Activated CD8-positive, alpha-beta memory T cell treated with anti-CD3 and anti-CD28 coated beads for 1 hour (primary cell): ENCODE measurements at places on chromosomes 6 and 20.

- no peak for DNase-seq
These were observed 262.8 kb upstream of the MAP3K7 start for GRCh38 chr6:90849686-90850085.

DNA sequence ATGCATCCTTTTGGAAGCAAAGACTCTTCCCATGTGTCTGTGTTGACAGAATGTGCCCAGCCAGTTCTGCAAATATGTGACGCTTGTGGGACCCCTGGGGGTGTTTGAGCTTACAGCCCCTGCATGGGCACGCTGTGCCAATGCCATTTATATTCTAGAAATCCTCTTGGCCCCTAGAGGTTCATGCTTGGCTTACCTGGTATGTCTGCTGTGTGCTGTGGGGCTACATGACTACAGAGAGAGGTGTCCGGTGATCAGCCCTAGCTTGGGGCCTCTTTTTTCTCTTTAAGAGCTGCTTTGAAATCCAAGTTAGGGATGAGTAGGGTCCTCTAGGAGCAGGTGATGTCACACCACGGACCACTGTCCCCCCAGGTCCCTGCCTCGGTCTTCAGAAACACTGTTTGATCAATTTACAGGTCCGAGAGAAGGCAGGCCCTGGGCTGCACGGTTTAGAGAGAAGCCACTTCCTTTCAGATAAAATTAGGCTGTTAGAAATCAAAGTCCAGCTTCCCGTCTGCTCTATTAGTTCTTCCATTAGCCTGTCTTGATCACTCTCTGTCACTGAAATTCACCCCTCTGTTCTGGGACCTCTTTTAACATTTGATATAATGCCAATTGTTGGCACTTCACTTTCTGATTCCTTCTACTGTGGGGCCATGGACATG is 26.5 kb downstream of the BCAS4 start:
- DNase-seq: no peak

DNA sequence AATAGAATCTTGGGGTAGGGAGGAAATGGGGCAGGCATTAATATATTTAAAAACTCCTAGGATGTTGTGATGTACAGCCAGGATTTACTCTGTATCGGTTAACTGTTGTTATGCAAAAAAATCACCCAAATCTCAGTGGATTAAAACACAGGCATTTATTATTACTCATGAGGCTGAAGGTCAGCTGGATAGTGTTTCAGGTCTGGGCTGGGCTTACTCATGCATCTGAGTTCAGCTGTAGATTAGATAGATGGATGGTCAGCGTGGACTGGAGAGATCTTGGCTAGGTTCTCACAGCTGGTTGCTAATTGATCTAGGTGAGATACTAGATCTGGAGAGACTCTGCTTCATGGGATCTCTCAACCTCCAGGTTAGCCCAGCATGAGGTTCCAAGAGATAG is 131.4 kb downstream of the BTBD3 start:
- DNase-seq: no peak

DNA sequence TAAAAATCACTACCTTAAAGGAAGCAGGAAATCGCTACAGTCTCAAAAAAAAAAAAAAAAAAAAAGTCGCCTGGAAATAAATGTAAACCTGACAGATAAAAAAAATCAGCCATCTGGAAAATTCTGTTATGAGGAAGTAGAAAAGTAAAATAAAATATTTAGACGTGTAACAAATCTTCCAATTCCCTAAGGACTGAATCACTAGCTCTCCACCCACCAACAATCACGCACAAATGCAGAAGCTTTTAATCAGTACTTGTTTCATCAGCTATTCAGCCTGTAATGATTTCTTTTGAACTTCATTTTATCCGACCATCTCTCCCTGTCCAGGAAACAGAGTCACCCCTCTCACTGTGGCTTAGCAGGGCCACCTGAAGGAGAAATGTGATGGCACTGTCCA is 59.0 kb downstream of the SLC23A2 start:
- DNase-seq: no peak

DNA sequence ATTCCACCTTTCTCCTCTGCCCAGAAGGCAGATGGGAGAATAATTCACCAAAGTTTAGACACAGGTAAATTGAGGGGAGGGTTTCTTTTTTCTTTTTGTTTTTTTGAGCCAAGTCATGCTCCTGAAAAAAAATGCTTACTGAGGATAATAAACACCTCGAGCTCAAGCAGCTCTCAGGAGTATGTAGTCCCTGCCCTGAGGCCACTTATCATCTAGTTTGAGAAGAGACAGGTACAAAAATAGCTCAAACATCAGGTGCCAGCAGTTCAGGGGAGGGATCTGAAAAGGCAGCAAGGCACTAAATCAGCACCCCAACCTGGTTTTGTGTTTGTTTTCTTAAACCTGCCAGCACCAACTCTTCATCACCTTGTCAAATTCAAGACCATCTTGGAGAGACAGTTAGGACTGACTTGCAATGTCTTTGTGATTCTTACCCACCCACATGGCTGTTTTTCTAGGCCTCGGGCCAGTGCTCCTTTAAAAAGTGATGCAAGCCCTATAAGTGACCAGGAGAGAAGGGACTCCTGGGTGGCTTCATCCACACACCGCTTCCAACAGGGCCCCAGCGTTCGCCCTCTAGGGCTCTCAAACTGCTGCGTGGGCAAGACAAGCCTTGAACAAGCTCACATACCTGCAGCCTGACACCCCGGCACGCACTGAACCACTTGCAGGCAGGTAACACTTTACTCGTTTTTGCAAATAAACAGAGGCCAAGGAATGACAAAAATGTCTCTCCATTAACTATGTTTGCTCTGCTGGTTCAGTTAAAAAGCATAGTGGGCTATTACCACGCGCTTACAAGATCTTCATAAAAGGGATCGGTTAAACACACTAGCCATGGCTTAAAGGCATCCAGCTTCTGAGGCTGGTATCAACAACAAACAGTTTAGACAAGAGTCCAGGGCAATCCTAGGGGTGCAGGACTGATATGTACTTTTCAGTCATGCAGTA is 13.9 kb downstream of the JAG1 start:
- no peak for DNase-seq

DNA sequence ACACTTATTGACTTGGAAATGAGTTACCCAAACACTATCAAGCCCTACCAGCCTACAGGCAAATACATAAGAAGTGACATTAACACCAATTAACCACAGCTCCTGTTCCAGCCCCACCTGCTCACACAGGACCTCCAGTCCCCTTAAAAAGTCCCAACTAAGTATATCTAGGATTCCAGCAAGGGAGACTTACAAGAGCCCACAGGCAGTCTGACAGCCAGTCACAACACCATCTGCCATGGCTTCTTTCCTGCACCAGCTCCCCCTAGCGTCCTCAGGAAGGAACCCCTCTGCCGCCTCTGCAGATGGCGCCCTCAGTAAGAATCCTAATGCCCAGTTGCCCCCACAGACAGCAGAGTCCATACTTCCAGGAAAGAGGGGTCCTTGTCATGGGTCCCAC is 122.1 kb downstream of the HIVEP2 start:
- DNase-seq: no peak

- DNase-seq: no peak
These were observed 41.9 kb upstream of the PRSS16 start for GRCh38 chr6:27205375-27206278.

- DNase-seq: no peak
These were observed 4.1 kb downstream of the MAP1LC3A start for GRCh38 chr20:34562641-34563040.

GRCh38 chr20:12762725-12763124 is 246.0 kb upstream of the SPTLC3 start:
- no peak for DNase-seq

- no peak for DNase-seq
These were observed 19.4 kb upstream of the TUBB2A start for GRCh38 chr6:3176562-3177355.

DNA sequence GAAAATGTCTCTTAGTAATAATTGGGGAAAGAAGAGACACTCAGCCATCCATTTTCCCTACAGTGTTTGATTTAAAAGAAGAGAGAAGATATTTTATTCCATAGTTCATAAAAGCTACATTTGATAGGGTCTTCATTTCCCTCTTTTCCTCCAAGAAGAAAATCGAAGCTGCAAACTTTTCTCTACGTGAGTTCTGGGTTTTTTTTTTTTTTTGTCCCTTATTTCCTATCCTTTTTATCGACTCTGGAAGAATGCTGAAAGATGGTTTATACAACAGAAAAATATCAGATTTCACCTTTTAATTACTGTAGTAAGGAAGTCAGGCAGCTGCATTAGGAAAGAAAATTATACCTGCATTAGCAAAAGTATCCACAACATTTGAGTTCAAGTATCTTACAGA is at the start of gene OR2J1:
Gene OR2J1 (plus strand): TSS at position 301 of the 400 bp plus-strand sequence. CDS start 1,453 bp downstream, outside the sequence.
- no peak for DNase-seq

GRCh38 chr6:154285826-154286225 is 70.8 kb downstream of the IPCEF1 start:
- DNase-seq: no peak

DNA sequence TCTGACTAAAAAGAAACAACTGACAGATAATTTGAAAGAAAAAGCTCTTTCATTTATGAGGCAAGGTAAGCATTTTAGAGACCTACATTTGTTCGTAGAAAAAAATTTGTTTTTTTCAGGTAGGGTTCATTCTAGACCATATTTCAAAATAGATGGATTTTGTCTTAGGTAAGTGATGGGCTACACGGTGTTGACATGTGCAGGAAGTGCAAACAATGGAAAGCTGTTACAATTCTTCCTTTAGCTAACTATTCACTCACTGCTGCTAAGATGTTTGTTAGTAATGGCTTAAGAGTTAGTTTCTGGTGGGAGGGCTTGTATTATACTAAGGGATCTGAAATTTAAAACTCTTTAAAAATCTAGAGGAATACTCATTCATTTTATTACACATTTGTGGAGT is 96.7 kb downstream of the CD109 start:
- DNase-seq: no peak

- DNase-seq: no peak
These were observed 641 bp downstream of the TEAD3 start for GRCh38 chr6:35496036-35496840.

DNA sequence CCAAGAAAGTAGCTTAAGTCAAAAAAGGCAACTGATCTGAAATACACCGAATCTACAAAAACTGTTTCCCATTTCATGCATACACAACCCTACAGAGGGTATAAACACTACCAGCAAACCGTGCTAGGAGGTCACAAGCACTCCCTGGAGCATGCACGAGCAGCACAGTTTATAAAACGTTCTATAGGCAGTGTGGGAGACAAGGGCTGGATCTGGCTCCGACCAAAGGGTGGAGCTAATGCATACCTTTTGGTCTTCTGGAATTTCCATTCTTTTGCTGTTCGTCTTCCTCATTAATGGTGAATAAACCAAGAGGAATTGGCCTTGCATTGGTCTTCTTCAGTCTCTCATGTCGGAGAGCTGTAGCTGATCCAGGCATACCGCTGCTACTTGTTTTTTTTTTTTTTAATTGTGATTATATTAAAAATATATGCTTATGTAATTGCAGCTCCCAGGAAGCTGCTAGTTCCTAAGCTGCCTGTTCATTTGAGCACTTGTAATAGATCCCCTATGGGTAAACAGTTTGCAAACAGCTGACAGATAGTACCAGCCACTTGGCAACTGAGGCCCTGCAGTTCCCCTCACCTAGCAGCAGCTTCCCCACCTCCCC is 24.5 kb downstream of the MAP7 start:
- DNase-seq: no peak

- no peak for DNase-seq
These were observed 535 bp upstream of the CCDC170 start for GRCh38 chr6:151493161-151493803.

GRCh38 chr6:4574007-4574406 is 202.2 kb upstream of the CDYL start:
- DNase-seq: no peak

- DNase-seq: no peak
These were observed 291.1 kb downstream of the ADGRG6 start for GRCh38 chr6:142592876-142593275.

GRCh38 chr6:166903500-166903899 is 52.9 kb downstream of the RNASET2 start:
- DNase-seq: no peak

GRCh38 chr20:47073766-47074475 is 179.3 kb downstream of the EYA2 start:
- DNase-seq: no peak

GRCh38 chr20:19045371-19045770 is 167.1 kb upstream of the SLC24A3 start:
- no peak for DNase-seq

DNA sequence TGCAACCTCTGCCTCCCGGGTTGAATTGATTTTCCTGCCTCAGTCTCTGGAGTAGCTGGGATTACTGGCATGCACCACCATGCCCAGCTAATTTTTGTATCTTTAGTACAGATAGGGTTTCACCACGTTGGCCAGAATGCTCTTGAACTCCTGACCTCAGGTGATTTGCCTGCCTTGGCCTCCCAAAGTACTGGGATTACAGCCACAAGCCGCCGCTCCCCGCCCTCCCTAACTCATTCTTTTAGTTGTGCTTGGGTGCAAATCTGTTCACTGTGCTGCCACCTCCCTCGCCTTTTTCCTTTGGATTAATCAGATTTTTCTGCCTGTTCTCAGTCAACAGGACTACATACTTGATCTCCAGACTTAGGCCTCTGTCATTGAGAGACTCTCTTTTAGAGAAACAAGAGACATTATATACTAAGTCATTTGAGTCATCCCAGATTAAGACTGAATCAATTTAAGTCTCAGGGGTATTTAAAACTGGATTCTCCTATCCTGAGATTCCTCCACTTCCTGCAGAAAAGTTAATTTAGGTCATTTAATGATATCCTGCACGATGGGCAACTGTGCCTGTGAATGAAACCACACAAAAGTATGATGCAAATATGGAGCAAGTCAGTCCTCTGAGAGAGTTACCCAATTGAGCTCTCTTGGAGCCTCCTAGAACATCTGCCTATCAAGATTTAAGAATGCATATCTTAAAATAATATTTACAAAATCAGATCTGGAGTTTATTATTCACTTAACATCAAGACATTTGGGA is 136.1 kb upstream of the THEMIS start:
- DNase-seq: no peak

GRCh38 chr6:22892452-22892851 is 323.1 kb downstream of the HDGFL1 start:
- no peak for DNase-seq

DNA sequence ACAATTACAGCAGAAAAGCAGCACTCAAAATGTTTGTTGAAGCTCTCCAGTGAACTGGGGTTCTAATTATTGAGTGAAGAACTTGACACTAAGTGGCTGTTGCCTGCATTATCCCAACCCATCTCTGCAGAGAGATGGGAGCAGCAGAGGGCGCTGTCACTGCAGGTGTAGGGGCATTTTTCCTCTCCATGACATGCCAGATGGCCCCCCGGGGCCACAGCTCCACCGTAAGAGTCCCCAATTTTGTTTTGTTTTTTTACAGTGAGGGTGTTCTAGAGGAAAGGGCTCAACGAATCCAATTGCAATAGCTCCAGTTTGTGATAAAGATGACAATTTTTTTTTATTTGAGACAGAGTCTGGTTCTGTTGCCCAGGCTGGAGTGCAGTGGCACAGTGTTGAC is 1.9 kb upstream of the FUCA2 start:
- DNase-seq: no peak

GRCh38 chr20:58192567-58192966 is 35.9 kb downstream of the ANKRD60 start:
- DNase-seq: no peak

- no peak for DNase-seq
These were observed 1.2 kb downstream of the SLC17A3 start for GRCh38 chr6:25872814-25873213.
